ENCODE measurements at places on chromosomes 1 and 21.
A peak's percentile ranks its signal among the peaks of the same experiment; 100 is the strongest.

DNA sequence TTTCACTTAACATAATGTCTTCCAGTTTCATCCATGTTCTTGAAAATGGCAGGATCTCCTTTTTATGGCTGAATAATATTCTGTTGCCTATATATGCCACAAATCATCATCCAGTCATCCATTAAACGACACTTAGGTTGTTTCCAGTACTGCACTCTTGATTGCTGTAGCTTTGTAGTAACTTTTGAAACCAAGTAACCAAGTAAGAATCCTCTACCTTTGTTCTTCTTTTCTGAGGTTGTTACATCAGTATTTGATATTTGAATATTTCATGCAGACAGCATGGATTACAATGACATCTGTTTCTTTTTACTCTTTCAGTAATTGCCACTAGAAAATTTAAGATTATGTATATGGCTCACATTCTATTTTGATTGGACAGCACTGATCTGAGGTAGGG is 22.1 kb upstream of the PRDM2 start:
- no peak for DNase-seq

- DNase-seq = no peak
These were observed 32.1 kb downstream of the S1PR1 start for GRCh38 chr1:101268893-101269292.

DNA sequence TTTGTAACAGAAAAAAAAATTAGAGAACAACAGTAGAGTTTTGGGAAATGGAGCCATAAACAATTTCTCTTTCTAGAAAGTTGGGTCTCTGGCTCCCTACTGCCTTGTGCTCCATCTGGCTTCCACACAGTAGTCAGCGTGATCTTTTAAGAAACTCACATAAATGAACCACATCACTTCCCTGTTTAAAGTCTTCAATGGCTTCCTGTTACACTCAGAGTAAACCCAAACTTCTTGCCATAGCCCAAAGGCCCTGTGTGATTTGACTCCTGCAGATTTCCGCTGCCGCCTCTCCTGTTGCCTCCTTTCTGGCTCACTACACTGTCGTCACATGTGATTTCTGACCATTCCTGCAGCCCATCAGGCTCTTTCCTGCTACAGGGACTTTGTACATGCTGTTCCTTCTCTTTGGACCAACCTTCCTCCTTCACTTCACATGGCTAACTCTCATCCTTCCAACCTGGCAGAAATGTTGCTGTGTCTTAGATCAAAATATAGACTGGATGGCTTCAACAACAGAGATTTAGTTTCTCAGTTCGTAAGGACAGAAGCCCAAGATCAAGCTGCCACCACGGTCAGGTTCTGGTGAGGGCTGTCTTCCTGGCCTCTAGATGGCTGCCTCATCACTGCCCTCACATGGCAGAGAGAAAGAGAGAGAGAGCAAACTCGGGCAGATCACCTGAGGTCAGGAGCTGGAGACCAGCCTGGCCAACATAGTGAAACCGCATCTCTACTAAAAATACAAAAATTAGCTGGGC is 34.0 kb downstream of the OPRD1 start:
- DNase-seq = peak; percentile 28

- DNase-seq = peak; percentile 57
These were observed 19.3 kb downstream of the AHCYL1 start for GRCh38 chr1:110003747-110004428.

DNA sequence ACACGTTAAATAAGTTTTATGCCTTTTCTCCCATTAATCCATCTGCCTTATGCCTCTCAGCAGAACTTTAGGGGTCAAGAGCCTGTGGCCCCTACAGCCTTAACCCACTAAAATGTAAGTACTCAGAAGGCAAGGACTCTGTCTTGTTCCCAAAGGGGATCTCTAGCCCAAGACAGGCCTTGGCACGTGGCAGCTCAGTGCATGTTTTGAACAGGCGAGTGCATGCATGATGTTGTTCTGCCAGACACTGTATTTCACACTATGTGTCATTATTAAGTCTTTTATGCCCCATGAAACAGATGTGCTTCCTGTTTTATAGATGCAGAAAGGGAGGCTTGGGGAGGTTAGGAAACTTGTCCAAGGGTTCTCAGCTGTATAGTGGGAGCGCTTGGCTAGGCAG is 102.8 kb downstream of the ETS2 start:
- no peak for DNase-seq

DNA sequence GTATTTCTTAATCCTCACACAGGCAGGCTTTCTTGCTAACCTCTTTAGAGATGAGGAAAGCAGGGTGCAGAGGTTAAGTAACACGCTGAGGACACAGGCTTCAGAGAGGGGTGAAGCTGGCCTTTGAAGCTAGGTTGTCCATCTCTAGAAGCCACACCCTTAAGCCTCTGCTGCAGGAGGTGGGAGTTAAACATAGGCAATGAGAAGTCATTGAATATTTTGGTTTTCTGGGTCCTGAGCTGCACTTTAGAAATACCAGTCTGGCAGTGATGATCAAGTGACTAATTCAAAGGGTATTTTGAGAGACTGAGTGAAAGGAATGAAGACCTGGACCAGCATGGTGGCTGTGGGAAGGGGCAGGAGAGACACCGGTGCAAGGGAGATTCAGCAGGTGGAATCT is 9.9 kb downstream of the KCNJ15 start:
- DNase-seq = no peak

GRCh38 chr1:25128121-25128621 is 104.1 kb downstream of the SYF2 start:
- DNase-seq = no peak

- DNase-seq = no peak
These were observed 108.1 kb downstream of the KAZN start for GRCh38 chr1:14706631-14707030.

DNA sequence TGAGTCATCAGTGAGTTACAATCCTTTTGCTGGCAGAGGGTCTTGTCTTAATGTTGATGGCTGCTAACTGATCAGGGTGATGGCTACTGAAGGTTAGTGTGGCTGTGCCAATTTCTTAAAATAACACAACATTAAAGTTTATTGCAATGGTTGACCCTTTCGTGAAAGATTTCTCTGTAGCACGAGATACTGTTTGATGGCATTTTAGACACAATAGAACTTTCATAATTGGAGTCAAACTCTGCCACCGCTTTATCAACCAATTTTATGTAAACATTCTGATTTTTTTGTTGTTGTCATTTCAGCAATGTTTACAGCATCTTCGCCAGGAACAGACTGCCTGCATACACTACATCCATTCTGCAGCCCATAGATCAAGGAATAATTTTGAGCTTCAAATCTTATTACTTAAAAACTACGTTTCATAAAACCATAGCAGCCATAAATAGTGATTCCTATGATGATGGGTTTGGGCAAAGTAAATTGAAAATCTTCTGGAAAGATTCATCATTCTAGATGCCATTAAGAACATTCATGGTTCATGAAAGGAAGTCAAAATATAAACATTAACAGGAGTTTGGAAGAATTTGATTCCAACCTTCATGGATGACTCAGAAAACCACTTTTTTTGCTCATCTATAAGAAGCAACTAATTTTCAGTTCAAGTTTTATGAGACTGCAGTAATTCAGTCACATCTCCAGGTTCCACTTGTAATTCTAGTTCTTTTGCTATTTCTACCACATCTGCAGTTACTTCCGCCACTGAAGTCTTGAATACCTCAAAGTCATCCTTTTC is 85.9 kb downstream of the TYW3 start:
- DNase-seq = no peak

DNA sequence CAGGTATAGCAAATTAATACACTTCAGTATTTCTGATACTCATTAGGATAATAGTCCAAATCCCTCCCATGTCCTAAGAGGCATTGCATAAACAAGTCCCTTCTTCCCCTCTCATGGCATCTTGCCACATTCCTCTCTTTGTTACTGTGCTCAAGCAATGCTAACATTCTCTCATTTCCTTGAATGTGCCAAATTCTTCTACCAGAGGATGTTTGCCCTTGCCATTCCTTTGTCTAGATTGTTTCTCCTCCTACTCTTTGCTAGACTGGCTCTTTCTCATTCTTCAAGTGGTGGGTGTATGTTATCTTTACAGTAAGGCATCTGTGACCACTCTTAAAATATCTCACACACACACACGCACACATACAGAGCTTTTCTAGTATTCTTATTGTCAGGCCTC is 621.0 kb upstream of the CXADR start:
- DNase-seq = no peak

- DNase-seq = peak; percentile 53
These were observed 2.2 kb downstream of the NUAK2 start for GRCh38 chr1:205319081-205320018.

- DNase-seq = no peak
These were observed 52.8 kb downstream of the FHAD1 start for GRCh38 chr1:15299806-15300205.

DNA sequence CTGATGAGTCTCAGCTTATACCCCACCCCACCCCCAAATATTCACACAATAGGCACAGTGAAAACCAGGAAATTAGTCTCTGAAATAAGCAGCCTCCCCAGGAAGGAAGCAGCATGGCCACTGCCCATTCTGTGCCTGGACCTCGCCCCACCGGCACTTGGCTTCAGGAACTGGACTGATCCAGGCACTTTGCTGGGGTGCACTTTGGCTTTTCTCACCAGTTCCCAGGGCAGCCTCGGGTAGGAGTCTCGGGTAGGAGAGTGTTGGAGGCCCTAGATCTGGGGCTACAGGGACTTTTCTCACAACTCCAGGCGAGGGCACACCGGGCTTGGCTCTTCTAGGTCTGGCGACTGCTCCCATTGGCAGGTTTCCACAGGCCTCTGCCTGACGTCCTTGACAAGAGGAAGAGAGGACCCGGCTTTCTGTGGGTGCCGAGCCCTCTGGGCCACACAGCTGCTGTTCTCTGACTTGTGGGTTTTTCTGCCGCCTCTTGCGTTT is 18.7 kb downstream of the ADARB1 start:
- no peak for DNase-seq

GRCh38 chr1:226111098-226111882 is 48.8 kb downstream of the H3-3A start:
- no peak for DNase-seq

- peak; percentile 44 for DNase-seq
These were observed 11.5 kb upstream of the PLA2G5 start for GRCh38 chr1:20058531-20058930.

DNA sequence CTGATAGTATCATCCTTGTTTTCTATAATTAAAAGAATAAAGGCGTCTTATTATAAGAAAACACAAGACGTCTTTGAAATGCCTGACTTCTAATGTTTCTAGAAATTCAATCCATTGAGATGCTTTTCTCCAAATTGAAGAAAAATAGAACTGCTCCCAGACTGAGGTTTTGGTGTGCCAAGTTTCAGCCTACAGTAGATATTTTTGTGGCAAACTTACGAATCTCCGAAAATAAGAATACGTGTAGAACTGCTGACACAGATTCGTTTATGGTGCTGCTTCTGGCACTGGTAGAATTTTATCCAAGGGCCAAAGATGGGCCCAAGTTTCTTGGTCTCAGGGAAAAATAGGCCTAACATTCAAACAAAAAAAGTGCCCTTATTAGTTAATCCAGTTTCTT is 554.5 kb upstream of the NR5A2 start:
- DNase-seq = no peak

- no peak for DNase-seq
These were observed 36.2 kb upstream of the DUSP10 start for GRCh38 chr1:221778125-221778524.

DNA sequence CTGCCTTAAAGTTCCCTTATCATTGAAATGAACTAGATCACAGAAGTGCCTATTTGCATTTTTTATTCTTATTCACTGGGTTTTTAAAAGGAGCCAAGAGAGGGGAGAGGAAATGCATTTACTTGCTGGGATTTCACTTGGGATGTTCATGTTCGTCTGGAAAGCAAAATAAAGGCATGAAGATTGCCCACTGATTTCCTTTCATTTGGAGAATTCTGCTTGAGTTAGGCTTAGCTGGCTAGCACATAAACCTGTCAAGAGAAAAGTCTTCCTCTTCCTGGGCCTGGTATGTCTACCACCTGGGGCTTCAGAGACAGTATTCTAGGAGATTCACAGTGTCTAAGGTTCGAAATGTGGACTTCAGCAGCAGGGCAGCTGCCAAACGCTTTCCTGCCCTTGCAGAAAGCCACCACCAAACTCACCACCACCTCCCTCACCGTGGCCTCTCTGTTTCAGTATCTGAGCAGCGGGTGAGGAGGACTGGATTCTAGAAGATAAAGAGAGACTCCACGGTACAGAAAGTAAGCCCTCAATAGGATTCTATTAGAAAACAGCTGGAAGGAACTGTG is 44.5 kb downstream of the HIVEP3 start:
- DNase-seq = no peak

DNA sequence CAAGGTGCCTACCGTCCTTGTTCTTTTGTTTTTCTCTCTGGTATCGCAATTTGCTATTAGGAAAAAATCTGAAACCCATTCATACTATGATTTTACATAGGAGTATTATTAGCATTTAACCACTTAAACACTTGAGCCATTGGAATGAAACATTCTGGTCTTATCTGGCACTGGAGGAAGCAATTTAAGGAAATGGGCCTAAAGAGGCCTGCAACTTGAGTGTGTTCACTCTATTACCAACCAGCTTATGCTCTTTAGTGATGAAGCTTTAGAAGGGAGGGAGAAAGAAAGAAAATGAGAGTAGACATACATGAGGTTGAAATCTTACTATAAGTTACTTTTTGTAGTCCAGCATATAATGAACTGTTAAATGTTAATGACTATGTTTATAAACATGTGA is 5.7 kb downstream of the GJA5 start:
- DNase-seq = no peak

GRCh38 chr1:169316556-169316955 is 51.0 kb downstream of the NME7 start:
- no peak for DNase-seq

DNA sequence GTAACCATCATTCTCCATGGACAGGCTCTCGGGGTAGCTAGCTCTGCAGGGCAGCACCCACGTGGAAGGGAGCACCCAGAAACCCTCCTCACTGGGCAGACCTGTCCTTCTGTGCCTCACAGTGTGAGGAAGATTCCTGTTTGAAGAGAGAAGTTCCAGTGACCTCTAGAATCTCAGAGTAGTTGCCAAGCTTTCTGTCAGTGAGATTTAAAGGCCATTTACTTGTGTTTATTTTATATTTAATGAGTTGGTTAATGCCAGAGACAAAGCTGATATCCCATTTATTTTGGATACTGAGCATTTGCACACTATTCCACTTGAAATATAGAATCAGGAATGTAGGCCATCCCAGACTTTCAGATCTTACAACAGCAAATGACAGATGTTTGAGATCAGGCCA is 28.7 kb downstream of the MTARC1 start:
- DNase-seq = no peak

DNA sequence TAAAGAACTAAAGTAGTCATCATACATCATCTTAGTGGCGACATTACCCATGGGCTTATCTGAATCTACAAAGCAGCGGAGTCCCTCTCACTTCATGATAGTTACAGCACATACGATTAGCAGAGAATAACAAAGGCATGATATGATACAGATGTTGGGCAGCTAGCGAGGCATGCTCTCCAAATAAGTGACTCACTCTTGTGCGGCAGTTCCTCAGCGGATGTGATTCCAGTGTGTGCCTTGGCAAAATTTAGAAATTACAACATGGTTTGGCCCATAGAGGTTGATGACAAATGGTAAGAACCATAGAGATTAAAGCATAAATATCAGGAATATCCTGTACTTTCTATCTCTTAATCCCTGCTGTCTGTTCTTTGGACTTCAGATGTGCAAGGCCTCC is 48.1 kb upstream of the PAXBP1 start:
- DNase-seq = no peak
